ENCODE measurements at places on chromosomes 5 and 9. TPM values are rescaled to one million over a fixed set of nuclear protein-coding genes. Genes with fewer than 3 reads are reported as not detected.

GRCh38 chr9:126049088-126049487 lies 277.5 kb upstream of the MVB12B start:
- DNase-seq: no peak
- no peak overlapping the region for H3K27ac ChIP-seq
- peaks cover 2% of the 10 kb centered on the region for H3K27me3 ChIP-seq
- no peaks in the 10 kb centered on the region for H3K4me1 ChIP-seq

GRCh38 chr9:126750941-126751725 lies 53.7 kb upstream of the ZBTB43 start:
- H3K4me3 ChIP-seq: no peak overlapping the region
- H3K36me3 ChIP-seq: no peaks in the 10 kb centered on the region
- no peak overlapping the region for H3K27ac ChIP-seq
- peaks cover 4% of the 10 kb centered on the region for H3K27me3 ChIP-seq
- H3K4me1 ChIP-seq: peaks cover 22% of the 10 kb centered on the region

DNA sequence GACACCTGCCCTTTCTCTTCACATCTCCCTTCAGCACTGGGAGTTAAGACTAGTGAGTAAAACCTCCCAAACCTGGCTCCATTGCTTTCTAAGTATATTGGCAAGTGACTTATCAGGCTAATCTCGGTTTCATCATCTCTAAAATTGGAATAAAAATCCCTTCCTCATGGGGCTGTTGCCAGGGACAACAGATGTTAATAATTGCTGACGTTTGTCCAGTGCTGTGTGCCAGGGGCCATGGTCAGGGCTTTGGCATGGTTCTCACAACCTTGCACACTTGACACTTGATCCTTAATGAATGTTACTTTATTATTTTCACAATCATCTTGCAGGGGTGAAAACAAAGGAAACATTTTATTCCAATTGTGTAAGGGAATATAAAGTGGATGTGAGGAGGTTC lies 1262.0 kb upstream of the WWC1 start:
- H3K27ac ChIP-seq: no peak overlapping the region
- no peaks in the 10 kb centered on the region for H3K27me3 ChIP-seq
- DNase-seq: no peak
- H3K36me3 ChIP-seq: no peaks in the 10 kb centered on the region
- no peaks in the 10 kb centered on the region for H3K4me1 ChIP-seq
- H3K4me3 ChIP-seq: no peak overlapping the region

The SCGB3A1 gene
- total RNA-seq: not detected

The CDC25C gene
- 7.9 TPM for total RNA-seq

The PIP5KL1 gene
- total RNA-seq: 0.90 TPM

The TXNDC8 gene
- not detected for total RNA-seq
